Activated naive CD4-positive, alpha-beta T cell (primary cell): ENCODE measurements at places on chromosomes 7 and 10.

DNA sequence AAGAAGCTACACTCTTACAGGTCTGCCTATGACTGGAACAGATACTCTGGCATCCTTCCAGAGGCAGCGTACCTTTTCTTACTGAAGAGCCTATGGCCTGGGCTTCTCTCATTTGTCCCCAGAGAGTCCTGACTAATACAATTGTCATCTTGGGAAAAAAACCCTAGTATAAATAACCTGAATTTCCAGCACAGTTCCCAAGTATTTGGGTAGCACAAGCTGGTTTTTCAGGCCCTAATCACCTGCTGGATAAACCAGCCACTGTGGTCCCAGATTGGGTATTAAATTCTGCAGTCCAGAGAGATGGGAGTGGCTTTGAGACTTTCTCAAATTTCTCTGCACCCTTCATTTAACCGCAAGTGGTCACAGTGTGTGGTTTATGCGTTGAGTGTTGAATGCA, 186.8 kb upstream of the NEBL start:
- DNase-seq: no peak

DNA sequence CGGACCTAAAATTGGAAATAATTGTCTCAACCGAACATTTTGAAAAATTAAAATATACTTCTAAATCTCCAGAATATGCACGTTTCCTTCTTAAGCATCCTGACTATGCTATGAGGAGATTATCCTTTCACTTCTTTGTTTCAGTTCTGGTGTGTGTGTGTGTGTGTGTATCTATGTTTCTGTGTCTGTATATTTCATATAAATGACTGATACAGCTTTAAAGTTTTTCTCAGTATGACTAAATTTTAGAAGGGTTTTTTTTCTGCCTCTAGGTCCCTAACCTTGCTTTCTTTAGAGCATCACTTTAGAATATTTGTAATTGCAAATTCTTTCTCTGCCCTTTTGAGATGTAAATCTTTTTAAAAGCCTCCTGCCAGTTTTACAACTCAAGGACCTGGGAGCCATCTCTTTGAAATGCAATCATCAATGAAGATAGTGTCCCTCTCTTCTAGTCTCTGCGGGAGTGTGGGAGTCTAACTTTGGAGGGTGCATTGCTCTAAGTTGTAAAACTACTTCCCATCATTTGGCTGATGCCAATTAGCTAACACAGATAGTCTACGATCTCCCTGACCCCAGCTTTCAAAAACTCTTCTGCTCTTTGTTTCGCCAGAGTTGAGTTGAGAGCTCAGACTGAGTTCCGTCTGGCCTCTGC, 782.0 kb upstream of the ZWINT start:
- no peak for DNase-seq

GRCh38 chr10:124263726-124264125, 155.0 kb downstream of the OAT start:
- no peak for DNase-seq

GRCh38 chr10:4576206-4576605, 249.8 kb upstream of the AKR1E2 start:
- no peak for DNase-seq

DNA sequence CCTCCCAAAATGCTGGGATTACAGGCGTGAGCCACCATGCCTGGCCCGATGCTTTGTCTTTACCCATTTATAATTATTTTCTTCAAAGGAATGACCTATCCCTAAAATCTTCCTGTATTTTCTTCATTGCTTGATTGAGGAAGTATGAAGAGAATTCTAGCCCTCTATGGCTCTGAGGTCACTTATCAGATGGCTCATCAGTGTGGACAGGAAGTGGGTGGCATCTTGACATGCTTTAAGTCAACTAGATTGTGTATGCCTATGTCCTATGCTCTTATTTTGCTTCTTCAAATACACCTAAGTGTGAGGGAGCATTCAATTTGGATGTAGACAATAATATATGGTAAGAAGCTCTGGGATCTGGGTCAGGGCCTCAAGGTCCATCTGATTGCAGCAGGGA, 1020.5 kb downstream of the LRMDA start:
- DNase-seq: no peak

DNA sequence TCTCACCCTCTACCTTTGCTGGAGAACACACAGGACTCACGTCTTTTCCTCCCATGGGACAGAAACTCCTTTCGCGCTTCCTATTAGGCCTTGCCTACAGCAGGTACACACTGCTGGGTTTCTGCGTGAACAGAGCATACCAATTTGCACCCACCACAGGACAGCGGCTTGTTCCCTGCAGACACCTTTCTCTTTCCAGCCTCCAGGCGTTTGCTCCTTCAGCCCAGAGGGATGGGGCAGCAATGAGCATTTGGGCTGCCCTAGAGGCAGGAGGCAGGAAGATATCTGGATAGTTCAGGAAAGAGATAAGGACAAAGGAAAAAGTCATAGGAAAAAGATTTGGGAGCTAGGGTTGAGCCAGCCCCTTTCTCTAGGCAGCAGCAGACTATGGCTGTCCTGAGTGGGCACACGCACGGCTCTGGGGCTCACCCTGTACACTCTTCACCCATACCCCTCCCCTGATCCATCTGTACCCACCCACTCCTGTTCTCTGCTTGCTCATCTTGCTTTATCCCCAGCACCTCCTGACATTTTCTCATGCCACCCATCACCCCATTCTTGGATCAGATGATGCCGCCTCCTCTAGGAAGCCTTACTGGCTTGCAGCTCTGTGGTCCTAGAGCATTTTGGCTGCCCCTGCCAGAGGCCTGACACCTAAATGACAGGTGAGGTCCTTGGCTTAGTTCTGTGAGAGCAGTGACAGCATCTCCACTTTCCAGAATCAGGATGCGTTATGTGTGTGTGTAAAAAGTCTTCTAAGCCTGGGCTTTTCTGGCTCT, 40.7 kb upstream of the SPDYE3 start:
- DNase-seq: no peak

DNA sequence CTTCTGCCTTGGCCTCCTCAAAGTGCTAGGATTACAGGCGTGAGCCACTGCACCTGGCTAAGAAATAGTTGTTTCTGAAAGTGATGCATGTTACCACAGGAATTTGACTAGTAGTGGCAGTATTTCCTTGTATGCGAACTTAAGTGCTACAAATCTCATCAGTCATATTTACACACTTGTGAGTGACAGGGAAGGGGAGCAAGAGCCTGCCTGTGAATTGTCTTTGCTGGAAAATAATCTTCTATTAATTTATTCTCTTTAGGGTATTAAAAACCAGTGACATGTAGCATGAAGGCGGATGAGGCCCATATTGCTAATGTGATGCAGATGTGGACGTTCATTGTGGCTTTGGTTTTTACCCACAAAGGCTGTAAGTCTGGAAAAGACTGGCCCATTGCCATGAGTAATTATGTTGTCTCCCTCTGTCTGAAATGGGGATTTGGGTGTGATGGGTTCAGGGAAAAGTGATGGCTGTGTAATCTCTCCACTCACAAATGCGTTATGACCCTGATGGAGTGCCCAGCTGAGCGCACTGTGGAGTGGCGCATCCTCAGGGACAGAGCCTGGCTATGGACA, 97.6 kb downstream of the CCNY start:
- DNase-seq: no peak

DNA sequence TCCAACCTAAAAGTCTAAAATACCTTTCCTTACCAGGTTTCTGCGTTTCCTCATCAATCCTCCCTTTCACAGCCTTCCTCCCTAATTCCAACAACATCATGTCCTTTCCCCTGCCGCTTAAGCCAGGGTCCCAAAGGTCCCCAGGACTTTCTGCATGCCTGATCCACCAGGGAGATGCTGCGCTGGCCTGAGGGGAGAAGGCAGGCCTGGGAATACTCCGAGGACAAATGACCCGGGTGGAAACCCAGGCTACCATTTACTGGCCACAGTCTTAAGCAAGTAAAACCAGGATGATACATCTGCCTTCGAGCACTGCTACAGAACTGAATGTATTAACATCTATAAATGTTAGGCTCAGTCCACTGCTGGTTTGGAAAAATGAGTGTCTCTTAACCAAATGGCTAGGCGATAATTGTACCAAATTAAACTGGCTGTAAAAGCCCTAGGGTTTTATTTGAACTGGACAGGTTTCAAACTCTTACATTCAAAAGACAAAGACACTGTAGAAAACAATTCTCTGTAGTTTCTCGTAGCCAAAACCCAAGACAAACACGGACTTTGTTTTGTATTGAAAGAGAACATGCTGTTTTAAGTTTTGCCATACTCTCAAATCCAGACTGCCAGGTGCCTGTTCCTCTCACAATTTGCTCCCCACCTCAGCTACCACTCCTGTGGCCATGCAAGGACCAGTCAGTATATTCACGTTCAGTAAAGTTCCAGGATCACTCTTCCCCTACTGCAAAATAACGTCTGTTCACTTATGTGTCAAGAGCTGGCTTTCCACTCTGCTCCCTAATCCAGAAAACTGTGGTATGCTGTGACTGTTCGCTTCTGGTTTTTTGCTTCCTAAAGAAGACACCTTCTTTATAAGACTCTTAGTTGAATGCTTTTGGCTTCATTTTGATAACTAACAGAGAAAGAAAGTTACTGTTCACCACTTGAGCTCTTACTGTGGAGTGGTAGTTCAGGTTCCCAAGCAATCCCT, 145.7 kb downstream of the RNF216 start:
- DNase-seq: no peak

- no peak for DNase-seq
Measured at GRCh38 chr10:130010653-130011052, 46.6 kb upstream of the EBF3 start.

DNA sequence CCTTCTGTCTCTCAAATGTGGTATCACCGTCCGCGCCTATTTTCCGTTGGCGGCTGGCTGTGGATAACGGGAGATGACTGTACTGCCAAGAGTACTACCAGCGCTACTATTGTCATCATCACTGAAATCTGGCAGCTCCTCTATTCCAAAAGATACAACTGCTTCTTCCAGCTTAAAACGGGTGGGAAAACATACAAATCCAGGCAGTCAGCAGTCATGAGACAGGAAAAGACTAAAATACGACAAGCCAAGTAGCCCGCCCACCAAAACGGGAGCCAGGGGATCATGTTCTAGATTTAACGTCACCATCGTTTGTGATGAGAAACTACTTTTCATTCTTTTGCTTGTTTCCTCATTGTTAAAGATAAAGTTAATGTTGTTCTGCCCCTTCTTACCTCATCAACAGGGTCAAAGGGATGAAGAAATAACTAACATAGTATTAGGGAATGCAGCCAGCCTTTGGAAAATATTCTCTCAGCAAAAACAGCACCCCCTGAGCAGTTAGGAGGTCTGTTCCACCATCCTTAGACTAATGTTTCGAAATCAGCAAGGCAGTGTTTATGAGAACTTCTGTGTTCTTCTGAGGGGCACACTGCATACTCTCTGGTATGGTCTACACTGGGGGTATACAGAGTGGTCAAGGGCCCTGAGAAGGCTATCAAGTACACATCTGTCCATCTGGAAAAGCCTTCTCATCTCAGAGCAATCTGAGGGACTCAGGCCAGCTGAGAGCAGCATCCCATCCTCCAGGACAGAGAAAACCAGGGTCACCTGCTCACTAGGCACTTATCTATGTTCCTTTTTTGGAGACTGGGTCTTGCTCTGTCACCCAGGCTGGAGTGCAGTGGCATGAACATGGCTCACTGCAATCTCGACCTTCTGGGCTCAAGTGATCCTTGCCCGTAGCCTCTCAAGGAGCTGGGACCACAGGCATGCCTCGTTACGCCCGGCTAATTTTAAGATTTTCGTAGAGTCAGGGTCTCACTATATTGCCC, 47.5 kb downstream of the GNA12 start:
- DNase-seq: no peak

DNA sequence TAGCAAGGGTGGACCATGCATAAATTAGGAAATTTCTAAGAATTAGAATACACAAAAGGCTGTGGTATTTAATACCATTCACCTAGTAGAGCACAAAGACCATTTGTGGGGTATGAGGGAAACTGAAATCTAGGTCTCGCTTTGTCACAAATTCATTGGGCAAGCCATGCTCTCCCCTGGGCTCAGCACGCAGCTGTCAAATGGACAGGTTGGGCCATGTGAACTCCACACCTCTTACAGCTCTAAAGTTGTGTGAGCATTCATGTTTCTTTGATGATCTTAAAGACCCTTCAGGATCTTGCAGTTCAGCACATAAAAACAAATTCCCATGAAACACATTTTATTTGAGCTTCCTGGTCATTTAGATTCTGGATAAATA, 121.3 kb downstream of the CHN2 start:
- no peak for DNase-seq

GRCh38 chr10:75640803-75641202, 209.4 kb downstream of the LRMDA start:
- no peak for DNase-seq

DNA sequence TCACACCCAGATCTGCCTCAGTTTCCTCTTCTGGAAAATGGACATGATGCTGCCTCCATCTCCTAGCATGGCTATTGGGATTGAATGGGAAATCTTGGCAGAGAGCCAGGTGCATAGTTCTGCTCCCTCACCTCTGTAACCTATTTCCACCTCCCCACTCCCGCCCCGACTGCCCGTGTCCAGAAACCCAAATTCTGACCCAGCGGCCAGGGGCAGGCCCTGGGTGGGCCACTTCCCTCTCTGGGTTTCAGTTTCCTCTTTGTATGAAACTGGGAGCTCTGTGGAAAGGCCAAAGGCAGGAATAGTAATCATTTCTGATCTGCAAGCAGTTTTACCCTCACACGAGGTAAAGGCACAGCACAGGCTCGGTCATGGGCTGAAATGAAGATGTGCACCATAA, 74.1 kb upstream of the DUSP5 start:
- no peak for DNase-seq

- DNase-seq: no peak
Measured at GRCh38 chr10:16234916-16235315, 201.9 kb upstream of the PTER start.

DNA sequence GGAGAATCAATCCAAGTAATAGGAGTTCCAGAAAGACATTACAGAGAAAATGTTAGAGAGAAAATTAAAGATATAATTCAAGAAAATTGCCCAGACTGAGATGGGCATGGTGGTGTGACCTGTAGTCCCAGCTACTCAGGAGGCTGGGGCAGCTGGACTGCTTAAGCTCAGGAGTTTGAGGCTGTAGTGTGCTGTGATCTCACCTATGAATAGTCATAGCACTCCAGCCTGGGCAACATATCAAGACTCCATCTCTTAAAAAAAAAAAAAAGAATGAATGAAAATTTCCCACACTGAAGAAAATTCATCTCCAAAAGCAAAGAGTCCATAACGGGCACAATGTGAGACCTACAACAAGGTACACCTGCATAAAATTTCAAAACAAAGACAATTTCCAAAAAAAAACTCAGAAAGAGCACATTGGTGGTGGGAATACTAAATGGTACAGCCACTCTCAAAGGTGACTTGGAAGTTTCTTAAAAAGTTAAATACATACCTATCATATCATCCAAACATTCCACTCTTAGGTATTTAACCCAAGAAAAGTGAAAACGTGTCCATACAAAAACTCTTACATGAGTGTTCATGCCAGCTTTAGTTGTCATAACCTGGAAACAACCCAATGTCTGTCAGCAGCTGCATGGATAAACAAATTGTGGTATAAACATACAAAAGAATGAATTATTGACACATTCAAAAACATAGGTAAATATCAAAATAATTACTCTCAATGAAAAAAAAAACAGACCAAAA, 6.9 kb upstream of the RGS10 start:
- no peak for DNase-seq
